ENCODE measurements at places on chromosomes 6 and 20.

DNA sequence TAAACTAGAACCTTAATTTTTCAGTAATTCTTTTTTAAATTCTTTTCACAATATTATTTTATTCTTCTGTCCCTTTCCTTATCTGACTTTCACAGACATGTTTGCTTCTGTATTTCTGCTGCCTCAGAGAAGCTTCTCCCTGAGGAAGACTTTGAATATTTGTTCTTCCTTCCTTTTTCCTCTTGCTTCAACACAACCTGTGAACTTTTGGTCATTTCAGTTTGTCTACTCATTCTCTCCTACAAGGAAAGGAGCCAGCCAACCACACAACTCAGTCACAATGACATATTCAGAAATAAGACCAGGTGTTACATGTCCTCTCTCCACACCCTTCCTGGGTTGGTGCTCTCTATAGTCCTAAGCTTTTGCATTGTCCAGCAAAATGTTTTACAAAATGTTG is 310.4 kb downstream of the TFAP2B start:
- DNase-seq: no peak

- no peak for DNase-seq
Observed at GRCh38 chr20:32569018-32569379, 16.1 kb downstream of the NOL4L start.

DNA sequence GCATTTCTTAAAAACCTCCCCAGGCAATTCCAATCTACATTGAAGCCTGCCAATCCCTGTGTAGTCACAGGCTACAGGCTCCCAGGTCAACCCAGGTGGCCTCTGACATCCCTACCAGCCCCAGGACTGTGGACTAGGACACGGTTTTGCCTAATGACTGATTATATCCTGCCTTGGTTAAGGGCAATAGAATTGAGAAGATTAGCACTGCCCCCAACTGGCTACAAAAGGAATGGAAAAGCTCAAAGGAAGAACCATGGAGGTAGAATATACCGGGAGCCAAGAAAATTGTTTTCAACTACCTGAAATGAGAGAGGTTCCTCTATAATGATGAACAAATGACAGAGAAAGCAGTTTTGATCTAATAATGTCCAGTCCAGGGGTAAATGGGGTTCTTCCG is 421.1 kb upstream of the AGPAT4 start:
- no peak for DNase-seq

DNA sequence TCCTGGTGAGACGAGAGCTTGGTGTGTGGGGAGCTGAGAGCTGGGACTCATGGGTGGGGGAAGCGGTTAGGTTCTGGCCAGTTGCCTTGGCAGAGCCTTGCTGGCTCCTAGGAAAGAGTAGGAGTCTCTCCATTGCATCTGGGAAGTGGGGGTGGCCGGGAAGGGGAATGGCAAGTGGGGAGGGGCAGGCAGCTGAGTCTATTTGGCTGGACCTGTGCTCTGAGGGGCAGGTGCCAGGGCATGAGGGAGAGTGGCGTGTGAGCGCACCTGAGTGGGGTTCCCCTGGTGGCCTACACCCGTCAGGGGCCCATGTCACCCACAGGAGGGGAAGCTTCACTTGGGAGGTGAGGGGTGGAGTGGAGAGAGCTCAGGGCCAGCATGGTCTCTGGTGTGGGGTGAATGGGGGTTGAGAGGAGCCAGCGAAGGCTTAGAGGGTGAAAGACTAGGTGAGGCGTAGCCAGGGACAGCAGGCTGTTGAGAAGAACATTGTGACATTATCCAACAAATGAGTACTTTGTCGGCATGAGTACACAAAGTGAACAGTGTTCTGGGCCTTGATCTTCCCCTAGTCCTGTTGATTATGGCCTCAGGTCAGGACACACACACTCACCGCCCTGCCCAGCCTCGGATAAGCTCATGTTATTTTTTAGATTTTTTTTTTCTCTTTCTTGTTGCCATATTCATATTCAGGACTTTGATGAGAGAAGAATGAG is 59.8 kb downstream of the FAM120B start:
- DNase-seq: no peak

DNA sequence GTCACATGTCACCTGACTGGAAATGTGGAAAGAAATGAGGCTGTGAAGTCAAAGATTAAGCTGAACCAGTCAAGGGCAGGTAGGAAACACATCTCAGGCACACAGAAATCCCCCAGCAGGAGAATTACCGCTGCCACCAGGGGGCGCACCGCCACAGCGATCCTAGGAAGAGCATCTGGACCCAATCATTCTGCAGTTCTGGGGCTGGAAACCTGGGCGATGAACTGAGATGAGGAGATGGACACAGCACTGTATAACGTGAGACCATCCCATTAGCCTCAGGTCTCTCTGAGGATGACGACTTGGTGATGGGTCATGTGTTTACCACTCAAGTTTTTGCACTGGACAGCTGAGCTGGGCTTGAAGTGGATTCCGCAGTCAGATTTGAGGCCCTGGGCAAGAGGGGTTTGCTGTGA is 6.5 kb upstream of the SLC24A3 start:
- no peak for DNase-seq

- DNase-seq: no peak
Observed at GRCh38 chr6:146484411-146484810, 59.2 kb upstream of the RAB32 start.

DNA sequence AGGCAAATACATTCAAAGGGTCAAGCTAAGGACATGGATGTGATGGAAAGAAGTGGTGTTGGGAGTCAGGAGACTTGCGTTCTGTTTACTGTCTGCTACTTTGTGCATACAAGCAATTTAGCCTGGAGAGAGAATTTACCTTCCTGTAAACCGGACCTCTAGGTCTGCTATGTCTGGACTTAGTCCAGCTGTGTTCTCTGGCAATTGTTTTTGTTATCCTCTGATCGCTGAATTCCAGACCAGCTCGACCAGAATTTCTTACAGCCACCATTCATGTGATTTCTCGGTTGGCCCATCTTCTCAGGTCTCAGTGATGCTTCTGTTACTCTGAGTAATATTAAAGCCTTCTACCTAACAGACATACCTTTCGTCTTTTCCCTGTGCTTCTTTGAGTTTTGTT is 75.2 kb downstream of the LRRC1 start:
- DNase-seq: no peak

DNA sequence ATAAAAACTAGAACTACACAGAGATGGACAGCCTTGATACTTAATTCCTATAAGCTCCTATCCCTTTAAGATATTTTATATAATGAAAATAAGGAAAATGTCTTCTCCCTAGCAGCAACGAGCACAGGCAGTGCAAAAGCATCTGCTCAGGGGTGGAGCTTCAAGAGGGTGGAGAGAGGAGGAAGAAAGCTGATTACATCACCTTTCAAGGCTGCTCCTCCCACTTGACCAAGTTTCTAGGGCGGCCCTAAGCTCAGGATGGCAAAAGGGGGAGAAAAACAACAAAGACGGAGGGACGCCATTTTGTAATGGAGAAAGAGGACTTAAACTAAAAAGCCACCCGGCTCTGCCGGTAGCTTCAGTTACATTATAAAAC is 2.2 kb downstream of the PPP1R10 start:
- peak; percentile 94 for DNase-seq

DNA sequence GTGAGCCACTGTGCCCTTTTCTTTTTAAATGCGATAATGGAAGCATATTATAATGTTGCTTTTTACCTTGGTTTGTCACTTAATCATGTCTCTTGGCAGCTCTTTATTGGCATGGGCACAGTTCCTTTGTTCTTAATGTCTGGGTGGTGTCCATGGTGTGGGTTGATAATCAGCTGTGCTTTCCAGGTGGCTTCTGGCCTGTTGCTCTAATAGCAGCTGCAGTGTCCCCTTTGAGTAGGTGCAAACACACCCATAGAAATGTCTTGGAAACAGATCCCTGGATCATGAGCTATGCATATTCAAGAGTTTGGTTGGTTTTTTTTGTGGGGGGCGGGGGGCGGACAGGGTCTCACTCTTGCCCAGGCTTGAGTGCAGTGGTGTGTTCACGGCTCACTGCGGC is 29.9 kb downstream of the EFCAB8 start:
- DNase-seq: no peak

DNA sequence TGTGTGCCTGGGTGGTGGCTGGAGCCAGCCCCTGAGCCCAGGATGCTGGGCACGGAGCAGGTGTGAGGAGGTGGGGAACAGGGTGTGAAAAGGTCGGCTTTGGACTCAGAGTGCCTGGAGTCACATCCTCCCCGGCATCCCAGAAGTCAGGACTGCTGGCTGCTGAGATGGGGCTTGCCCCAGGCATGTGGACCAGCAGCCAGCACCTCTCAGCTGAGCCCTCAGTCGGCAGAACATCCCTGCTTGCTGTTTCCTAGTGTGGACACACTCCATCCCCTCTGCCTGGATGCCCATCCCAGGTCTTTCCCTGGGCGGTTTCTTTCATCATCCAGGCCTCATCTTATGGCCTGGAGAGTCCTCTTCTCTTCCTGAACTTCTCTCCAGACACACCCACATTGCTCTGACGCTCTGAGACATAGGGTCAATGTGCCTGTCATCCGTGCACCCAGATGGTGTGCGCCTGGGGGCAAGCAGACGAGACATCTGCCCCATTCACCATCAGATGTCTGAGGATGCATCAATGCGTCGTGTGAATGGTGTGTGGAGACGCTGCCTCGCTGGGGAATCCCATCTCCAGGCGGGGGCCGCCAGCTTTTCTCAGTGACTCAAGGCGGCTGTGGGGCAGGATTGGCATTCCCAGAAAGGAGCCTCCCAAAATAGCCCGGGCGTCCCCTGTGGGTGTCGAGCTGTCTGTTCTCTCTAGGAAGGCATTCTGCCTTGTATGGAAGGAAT is 104.2 kb downstream of the SYCP2 start:
- no peak for DNase-seq

- DNase-seq: no peak
Observed at GRCh38 chr6:57190140-57190539, 18.0 kb downstream of the BAG2 start.

GRCh38 chr6:90709431-90709996 is 122.6 kb upstream of the MAP3K7 start:
- no peak for DNase-seq

GRCh38 chr6:2809015-2809414 is 32.6 kb downstream of the SERPINB1 start:
- DNase-seq: no peak

DNA sequence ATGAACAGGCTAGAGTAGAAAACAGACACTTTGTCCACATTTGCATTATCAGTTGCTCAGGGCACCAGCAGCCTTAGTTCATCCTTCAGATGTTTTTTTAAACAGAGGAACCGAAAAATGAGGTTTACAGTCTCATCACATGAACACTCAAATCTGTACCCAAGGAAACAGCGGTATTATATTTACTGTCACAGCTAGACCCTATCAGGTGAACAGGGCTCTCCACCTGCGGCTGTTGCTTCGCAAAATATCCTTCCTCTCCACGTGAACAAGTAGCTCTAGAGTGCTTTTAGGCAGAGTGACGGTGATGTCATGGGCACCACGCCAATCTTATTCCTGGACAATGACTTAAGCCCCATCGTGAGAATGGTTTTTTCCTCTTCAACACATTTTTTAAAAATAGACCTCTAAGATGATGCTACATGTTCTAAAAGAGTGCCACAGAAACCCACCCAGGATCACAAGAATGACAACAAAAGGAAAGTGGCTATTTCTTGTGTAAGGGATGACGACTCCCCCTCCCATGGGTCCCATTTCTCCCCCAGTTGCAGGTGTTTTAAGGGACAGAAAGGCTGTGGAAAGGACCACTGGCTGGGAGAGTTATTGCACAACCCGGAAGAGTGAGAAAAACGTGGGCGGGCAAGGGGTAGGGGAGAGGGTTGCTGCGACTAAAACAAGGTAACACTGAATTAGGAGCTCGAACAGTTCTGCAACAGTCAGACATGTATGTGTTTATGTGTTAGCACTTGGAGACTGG is 77.7 kb downstream of the EFHC1 start:
- DNase-seq: no peak

GRCh38 chr6:1597924-1598323 is 11.8 kb upstream of the FOXC1 start:
- no peak for DNase-seq

GRCh38 chr6:15405129-15406068 is 159.5 kb downstream of the JARID2 start:
- no peak for DNase-seq

Data from AG09309 (cell line).